CD4-positive, alpha-beta T cell treated with Interleukin-15 for 4 hours (primary cell): ENCODE measurements at places on chromosomes 2 and 18.

GRCh38 chr18:23868136-23868785, 146.3 kb upstream of the TTC39C start:
- no peak for DNase-seq

- no peak for DNase-seq
Observed at GRCh38 chr2:203559641-203560040, 24.5 kb upstream of the RAPH1 start.

GRCh38 chr2:212832211-212833195, 293.9 kb upstream of the ERBB4 start:
- no peak for DNase-seq

DNA sequence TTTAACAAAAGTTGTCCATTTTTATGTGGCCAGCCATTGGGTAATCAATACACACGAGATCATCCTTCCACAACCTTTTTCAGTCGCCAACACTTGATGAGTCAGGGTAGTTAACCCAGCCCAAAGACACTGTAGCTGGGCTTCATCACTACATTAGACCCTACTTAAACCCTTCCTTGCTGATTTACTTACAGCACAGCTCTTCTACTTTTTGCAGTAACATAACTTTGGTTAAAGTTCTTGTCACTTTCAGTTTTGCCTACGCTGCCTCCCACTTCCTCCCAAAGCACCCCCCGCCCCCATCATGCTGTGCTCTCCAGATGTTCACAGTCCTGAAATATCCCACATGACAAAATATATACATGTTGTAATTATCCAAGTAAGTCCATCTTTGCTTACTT, 103.6 kb downstream of the CDK15 start:
- no peak for DNase-seq

DNA sequence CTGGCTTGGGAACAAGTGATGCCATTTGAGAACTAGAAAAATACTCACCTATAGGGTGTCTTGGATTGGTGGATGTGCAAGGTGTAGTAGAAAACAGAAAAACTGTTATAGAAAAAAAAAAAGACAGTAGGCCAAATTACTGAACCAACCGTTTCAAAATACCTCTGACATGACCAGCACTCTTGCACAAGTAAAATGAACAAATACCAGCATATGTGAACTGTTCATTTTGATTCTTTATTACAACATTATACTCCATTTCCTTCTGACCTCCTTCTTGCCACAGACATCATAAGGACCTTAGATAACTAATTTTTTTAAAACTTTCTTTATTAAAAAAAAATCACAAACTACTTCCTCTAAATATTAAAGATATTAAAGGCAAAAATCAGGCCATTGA, 125.5 kb downstream of the ATAD2B start:
- DNase-seq, result no peak

GRCh38 chr2:17771956-17772355, 18.0 kb downstream of the GEN1 start:
- no peak for DNase-seq

DNA sequence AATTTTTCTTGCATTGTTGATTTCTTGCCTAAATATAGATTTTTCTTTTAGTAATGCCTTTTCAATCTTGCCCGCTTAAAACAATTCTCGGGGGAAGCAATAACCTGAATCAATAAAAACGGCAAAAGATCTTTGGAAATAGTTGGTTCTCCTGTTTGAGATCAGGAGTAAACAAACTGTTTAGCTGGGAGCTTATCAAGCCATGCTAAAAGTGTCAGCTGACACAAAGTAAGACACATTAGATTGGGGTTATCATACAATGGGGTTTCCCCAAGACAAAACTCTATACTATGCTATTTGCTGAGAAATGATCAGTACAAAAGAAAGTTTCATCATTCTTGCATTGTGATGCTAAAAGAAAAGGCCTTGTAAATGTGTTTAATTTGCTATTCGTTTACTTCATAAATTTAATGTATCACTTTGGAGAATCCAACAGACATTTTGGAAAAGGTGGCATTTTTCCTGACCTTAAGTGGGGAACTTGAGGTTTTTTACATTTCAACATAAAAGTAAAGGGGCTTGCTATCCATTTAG, 46.5 kb downstream of the ATIC start:
- DNase-seq, result no peak

- DNase-seq, result no peak
Observed at GRCh38 chr2:42840760-42841159, 48.4 kb upstream of the HAAO start.

GRCh38 chr2:239815671-239816070, 209.5 kb downstream of the NDUFA10 start:
- DNase-seq, result no peak

- no peak for DNase-seq
Observed at GRCh38 chr2:100674666-100675065, 111.9 kb downstream of the PDCL3 start.

DNA sequence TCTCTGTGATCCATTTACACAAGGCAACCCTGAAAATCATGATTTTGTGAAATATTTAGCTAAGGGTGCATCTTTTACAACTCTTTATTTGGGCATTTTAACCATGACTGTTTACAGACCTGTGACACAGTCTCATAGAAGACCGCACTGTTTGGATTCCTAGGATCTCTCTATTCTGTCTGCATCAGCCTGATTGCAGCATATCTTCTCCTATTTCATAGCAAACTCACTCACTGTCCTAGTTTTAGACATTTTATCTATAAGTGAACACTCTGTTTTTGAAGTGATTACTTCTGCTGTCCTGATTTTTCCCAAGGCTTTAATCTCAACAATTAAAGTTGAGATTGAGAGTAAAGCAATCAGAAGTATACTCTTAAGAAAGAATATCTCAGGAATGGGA, 56.2 kb downstream of the CAVIN2 start:
- DNase-seq, result no peak

DNA sequence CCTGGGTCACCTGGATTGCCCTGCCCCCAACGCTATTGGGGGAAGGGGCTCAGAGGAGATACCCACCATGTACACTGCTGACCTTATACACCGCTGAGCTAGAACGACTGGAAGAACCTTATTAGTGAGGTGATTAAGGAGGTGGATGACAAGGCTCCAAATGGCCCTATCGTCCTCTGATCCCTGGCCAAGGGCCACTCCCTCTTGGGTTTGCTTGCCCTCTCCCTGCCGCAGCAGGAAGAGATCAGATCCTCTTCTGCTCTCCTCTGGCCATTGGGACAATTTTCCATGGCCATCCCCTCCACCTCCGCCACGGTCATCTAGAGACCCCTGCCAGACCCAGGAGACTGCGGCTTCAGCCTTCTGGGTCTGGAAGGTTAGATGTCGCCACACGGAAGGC, 1.2 kb downstream of the ZNF514 start:
- no peak for DNase-seq

GRCh38 chr2:197497326-197497725, 2.3 kb downstream of the HSPD1 start:
- no peak for DNase-seq

- DNase-seq, result no peak
Observed at GRCh38 chr2:138475277-138475776, 26.2 kb upstream of the SPOPL start.

- no peak for DNase-seq
Observed at GRCh38 chr2:200454927-200455801, 54.7 kb downstream of the KCTD18 start.

GRCh38 chr2:152646264-152646663, 71.0 kb downstream of the PRPF40A start:
- no peak for DNase-seq

DNA sequence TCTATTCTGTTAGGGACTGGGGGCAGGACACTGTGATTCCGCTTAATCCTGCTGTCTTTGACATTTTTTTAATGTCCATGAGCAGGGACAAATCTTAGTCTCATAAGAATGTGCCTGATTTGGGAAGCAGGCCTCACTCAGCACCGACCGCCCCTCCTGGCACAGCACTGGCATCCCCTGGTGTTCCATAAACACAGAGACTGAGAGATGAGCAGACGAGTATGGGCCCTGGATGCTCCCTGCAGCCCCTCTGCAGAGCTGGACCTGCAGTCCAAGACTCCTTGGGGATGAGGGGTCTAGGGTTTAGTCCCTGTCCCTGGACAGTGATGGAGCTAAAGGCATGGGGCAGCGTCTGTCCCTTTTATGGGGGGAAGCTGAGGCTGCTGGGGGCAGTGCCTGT, 81.6 kb downstream of the NDUFA10 start:
- no peak for DNase-seq

GRCh38 chr2:191922736-191923651, 76.1 kb upstream of the CAVIN2 start:
- DNase-seq, result no peak

DNA sequence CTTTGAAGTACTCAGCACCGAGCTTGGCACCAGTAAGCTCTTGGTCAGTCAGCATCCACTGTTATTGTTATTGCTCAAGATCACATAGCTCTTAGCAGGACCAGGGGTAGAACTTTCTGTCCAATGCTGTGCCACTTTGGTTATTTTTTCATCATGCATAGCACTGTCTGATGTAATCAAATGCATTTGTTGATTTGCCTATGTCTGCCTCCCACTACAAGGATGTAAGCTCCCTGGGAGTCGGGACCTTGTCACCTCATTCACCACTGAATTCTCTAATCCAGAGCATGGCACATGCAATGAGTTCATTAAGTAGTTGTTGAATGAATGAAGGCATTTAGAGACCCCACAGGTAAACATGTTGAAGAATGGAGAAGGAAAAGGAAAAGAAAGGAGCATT, 29.0 kb upstream of the DLX1 start:
- no peak for DNase-seq

DNA sequence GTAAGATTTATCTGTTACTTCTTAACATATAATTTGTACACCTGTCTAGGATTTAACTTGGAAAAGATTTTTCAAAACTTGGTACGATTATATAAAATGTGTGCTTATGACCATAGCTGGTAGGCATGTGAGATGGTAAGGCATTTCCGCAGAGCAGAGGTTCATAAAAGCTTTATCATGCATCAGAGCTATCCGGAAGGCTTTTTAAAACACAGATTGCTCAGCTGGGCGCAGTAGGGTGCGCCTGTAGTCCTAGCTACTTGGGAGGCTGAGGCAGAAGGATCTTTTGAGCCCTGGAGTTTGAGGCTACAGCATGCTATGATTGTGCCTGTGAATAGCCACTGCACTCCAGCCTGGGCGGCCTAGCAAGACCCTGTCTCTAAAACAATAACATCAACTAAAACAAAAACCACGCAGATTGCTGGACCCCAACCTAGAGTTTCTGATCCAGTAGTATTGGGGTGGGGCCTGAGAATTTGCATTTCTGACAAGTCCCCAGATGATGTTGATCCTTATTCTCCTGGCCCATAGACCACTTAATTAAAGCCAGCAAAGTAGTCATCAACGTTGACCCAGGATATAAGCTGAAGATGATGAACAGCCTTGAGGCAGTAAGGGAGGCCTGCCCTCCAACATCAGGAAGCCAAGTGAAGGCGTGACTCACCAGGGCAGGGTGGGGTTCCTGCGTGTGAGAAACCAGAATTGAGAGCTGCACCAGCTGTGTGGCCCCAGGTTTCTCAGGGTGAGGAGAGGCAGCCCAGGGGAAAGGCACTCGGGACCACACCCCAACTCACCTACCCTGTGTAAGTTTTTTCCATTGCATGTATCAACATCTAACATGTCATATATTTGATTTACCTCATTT, 21.6 kb upstream of the SLC20A1 start:
- DNase-seq, result peak; percentile 87

DNA sequence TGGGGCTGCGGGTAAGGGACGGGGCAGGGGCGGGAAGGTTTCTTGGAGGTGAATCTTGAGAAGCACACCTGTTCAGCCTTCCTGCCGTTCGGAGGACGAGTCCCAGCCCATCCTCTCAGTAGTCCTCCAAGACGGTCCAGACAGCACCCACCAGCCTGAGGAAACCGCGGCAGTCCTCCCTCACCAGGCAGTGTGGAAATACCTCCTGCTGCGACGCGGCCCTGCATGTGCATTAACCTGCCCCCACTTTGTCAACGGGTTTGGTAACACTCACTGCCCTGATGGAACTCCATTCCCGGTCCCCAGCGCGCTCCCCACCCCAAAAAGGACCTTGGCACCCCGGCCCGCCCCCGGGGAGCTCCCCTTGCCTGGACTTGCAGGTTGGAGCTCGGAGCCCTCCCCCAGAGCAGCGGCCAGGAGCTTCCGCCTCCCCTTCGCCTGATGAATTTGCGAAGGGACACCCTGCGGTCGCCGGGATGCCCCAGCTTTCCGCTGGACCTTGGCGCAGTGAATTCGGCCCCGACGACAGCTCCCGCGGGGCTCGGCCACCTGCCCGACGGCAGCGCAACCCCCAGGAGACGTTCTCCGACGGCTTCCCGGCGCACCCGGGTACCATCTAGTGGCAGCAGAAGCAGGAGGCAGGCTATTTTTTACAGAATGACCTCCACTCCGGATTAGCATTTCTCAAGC, 31.5 kb downstream of the ACVR1C start:
- peak; percentile 50 for DNase-seq

DNA sequence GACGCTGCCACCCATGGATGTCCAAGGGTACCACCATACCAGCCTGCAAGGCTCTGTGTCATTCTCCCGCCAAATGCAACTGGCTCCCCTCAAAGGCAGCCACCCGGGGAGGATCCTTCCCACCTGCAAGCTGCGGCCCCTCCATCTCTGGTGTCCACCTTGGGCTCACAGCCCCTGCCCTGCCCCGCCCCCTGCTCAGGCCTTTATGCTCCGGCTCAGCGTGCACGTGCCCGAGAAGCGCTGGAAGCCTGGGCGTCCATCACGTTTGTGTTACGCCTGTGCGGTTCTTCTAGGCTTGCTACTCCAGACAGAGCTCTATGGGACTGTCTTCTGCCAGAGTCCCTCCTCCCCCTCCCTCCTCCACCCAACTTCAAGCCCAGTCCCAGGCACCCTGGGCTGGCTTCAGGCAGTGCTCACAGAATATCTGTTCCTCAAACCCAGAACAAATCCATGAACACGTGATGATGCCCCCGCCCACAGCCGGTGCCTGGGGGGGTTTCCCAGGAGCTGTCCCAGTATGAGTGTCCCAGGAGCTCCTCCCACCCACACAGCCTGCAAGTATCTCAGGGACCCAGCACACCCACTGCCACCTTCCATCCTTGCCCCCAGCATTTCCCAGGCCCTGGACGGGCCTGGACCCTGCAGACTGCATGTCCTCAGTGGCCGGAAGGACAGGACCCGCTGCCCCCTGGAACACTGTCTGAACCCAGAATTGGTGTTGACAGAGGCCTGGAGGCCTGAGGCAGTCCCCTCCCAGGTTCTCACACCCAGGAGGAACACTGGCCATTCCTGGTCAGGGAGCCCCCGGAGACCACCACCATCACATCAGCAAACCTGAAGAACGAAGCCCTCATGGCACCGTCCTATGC, 30.3 kb downstream of the KIF1A start:
- no peak for DNase-seq

- DNase-seq, result no peak
Observed at GRCh38 chr2:178920916-178921513, 113.8 kb upstream of the TTN start.
